Right lung (tissue), 10 donors: ENCODE measurements at places on chromosomes 11 and 22. TPM values are rescaled to one million over a fixed set of nuclear protein-coding genes. Genes with fewer than 3 reads are reported as not detected.
A peak's percentile ranks its signal among the peaks of the same experiment; 100 is the strongest.

DNA sequence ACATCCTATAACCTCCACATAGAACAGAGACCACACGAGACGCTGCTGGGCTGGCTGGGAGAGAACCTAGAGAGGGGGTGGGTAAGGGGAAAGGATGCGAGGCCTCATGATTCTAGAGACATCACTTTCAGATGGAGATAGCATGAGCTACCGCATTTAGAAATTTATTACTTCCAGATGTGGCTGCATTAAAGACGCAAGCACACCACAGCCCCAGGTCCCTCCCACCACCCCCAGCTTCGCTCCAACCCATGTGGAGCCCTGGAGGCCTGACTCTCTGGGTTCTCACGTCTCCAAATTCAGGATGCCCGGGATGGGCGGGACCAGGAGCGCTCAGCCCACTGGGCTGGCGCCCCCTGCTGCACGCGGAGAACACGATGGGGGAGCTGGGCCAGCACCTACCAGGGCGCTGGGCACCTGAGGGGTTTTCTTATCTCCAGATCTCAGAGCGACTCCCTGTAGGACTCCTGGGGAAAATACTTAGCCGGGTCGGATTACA, 13.6 kb downstream of the MRPL21 start:
- DNase-seq, result peak; percentile 17

Gene OR56A1
- polyA plus RNA-seq, result not detected

DNA sequence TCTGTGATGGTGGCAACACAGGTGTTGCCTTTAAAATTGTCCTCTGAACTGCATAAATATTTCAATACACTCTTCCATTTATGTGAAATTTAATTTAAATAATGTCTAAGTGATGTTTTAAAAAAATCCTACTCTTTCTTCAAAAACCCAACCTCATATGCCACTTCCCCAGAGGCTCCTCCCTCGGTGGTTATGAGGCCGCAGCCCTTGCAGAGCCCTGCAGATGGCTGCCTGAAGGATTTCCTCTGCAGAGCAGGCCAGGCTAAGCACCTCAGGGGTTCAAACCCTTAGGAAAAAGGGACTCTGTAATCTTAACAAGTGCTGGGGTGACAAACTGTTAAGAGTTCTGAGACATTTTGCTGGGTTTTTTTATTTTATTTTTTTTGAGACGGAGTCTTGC, 25.2 kb downstream of the MORC2 start:
- DNase-seq, result no peak

GRCh38 chr11:60301178-60301577, 20.7 kb downstream of the MS4A4A start:
- DNase-seq, result no peak

DNA sequence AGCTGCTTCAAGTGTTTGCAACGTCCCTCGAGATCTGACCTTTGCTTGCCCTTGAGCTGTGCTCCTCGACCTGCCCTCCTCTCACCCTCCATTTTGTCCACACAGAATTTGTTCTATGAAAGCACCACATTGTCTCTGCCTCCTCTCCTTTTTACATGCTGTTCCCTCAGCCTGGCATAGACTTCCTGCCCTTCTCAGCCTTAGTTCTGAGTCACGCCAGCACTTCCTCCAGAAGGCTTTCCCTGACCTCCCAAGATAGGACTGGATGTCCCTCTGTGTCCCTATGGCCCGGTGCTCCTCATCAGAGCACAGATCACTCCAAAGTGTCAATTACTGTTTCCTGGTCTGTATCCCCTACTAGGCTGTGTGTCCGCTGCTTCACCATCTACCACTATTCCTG, 16.2 kb downstream of the JHY start:
- no peak for DNase-seq

DNA sequence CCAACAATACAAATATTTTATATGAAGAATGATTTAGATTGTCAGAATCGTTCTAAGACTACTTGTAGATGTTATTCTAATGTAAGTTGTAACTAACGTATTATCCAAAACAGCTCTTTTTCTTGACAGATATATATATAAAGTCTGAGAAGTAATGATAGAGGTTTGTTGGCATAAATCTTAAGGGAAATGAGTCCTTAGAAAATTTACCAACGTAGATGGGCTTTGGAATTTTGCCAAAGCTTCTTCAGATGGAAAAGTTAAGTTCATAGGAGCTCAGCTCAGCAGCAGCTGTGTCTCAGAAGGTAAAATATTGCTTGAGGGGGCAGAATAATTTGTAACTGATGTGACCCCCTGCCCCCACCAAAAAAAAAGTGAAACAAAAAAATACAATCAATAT, 66.7 kb downstream of the BID start:
- no peak for DNase-seq

DNA sequence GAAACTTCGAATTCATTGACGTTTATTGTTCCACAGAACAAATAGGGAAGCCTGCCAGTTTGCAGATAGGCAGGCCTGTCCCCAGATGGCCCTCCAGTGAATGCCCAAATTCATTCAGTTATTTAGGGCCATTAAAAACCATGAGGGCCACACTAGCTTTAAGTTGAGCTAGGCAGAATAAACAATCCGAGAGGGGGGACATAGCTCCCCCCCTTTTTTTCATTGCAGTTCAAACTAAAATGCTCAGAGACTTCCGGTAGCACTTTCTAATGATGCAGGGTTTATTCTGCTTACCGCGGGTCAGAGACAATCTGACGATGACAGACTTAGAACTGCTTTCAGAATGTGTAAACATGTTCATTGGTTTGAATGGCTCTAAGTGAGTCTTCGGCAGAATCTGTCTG, 72.0 kb downstream of the ZBTB16 start:
- DNase-seq, result no peak

- DNase-seq, result no peak
Observed at GRCh38 chr22:44304354-44304753, 8.4 kb downstream of the SHISAL1 start.

- DNase-seq, result no peak
Observed at GRCh38 chr11:74602637-74603556, 10.5 kb downstream of the POLD3 start.

DNA sequence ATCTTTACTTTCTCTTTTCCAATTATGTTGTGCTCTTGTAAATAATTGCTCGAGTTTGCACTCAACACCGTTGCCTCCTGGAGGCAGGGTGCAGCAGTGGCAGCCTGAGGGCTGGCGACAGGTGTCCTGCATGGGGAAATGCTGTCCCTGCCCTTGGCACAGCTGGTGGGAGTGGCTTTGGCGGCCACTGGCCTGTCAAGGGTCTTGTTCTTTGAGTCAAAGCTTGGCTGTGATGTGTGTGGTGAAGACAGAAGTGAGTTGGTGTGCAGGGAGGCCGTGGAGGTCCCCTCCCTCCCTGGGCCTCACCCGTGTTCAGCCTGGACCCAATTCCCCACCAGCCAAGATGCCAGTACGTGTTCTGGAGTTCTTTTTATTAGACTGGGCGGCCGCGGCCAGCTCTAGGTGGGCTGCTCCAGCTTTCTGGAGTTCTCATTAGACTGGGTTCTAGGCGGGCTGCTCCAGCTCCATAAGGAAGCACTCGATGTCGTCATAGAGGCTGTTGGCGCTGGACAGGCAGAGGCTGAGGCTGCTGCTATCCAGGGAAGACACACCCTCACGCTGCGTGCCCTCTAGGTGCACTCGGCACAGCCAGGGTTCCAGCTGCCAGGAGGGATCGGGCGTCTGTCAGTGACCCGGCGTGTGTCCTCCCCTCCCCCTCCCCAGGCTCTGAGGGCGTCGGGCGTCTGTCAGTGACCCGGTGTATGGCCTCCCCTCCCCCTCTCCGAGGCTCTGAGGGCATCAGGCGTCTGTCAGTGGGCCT, 3.4 kb downstream of the IRF7 start:
- DNase-seq, result no peak

GRCh38 chr22:36971341-36972125, 47.7 kb downstream of the TST start:
- no peak for DNase-seq

Gene OSBP2
- 17.2 TPM for polyA plus RNA-seq

Gene TSGA10IP
- 0.60 TPM for polyA plus RNA-seq

GRCh38 chr11:113721462-113722066, 15.5 kb upstream of the TMPRSS5 start:
- DNase-seq, result no peak

GRCh38 chr11:128513915-128514681, 73.3 kb downstream of the ETS1 start:
- DNase-seq, result no peak

GRCh38 chr11:114174712-114175495, 115.4 kb downstream of the ZBTB16 start:
- DNase-seq, result no peak

DNA sequence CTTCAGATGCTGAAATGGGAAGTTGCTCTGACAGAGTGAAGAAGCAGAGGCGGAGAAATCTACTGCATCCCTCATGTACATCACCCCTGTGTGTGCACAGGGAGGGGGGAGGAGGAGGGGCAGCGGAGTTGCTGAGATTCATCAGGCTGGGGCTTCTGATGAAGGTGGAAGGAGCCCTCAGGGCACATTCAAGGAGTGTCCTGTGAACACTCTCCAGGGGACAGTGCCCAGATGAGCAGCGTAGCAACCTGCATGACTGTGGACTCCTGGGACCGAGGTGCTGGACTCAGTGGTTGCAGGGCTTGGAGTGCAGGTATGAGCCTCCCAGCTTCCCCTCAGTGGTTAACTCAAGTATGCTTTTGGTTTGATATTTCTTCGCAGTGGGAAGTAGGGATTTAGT, 257.8 kb upstream of the B3GAT1 start:
- no peak for DNase-seq

GRCh38 chr22:39703091-39703490, 132.5 kb downstream of the CACNA1I start:
- DNase-seq, result no peak

GRCh38 chr11:64881476-64881875, 3.1 kb upstream of the EHD1 start:
- no peak for DNase-seq

DNA sequence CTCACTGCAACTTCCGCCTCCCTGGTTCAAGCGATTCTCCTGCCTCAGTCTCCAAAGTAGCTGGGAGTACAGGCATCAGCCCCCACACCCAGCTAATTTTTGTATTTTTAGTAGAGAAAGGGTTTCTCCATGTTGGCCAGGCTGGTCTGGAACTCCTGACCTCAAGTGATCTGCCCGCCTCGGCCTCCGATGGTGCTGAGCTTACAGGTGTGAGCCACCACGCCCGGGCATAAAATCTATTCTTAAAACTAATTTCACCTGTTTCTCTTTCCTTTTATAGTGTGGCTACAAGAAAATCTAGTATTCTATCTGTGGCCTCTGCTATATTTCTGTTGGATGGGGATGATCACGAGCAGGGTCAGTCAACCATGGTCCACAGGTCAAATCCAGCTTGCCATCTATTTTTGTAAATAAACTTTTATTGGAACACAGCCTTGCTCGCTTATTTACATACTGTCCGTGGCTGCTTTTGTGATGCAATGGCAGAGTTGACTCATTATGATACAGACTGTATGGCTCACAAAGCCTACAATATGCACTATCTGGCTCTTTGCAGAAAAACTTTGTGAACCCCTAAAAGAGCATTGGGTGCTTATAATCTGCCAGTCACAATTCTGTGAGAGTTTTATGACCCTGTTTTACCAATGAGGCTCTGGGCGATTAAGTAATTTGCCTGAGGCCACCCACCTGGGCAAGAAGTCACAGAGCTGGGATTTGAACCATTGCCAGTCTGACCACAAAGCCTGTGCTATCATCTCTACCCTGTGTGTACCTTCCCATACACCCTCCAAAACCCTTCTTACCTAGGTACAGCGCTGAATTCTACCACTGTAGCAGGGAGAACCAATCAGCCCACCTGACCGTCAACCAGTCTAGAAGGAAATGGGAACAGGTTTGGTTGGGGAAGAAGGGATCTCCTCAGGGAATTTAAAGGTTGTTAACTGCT, 28.3 kb downstream of the SLC1A2 start:
- DNase-seq, result no peak

DNA sequence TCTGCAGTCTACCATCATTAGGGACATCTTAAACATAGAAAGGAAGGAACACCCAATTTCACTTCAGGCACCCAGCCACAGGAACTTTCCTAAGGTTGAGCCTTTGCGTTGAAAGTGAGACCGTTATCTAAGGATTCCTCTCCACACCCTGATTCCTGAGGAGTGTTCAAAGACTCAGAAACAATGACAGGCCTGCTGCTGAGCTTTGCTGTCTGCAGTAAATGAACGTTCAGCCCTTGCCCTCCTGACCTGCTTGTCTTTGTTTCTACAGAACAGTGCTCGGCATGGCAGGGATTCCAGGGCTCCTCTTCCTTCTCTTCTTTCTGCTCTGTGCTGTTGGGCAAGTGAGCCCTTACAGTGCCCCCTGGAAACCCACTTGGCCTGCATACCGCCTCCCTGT, 7.0 kb downstream of the PRSS23 start:
- DNase-seq, result no peak

DNA sequence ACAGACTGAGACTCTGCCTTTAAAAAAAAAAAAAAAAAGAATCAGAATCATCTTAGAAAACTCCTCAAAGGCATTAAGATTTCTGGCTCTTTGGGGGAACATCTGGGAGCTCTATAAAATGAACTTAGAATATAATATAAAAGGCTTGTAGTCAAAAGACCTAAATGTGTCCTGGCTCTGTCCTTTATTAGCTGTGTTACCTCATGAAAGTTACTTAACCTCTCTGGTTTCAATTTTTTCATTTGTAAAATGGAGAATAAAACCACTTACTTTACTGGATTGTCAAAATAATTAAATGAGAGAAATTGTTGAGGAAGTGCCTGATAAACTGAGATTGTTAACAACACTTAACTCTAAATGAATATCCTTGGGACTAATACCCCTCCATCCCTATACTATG, 81.8 kb downstream of the FAM168A start:
- no peak for DNase-seq
